Dermis microvascular lymphatic vessel endothelial cell (primary cell): ENCODE measurements at places on chromosomes 5 and 9. TPM values are rescaled to one million over a fixed set of nuclear protein-coding genes. Genes with fewer than 3 reads are reported as not detected.

GRCh38 chr5:44797841-44798240, 10.9 kb upstream of the MRPS30 start:
- DNase-seq, result no peak

- no peak for DNase-seq
Observed at GRCh38 chr9:123269281-123269680, 895 bp upstream of the STRBP start.

DNA sequence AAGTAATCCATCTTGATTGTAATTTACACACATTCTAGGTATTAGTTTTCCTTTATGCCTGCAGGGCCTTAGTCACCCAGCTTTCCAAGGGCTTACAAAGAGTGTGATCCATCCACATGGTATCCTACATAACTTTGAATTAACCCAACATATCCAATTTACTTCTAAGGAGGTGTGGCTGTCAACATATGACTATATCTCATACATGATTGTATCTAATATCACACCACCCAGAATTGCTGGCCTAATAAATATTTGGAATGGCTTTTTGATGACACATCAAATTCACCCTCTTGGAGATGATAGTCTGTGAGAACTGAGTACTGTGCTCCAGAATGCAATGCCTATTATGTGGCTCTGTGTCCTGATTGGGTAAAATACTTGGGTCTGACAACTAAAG, 363.3 kb upstream of the GRIN3A start:
- no peak for DNase-seq

- DNase-seq, result no peak
Observed at GRCh38 chr9:4180907-4181605, 118.8 kb downstream of the GLIS3 start.

DNA sequence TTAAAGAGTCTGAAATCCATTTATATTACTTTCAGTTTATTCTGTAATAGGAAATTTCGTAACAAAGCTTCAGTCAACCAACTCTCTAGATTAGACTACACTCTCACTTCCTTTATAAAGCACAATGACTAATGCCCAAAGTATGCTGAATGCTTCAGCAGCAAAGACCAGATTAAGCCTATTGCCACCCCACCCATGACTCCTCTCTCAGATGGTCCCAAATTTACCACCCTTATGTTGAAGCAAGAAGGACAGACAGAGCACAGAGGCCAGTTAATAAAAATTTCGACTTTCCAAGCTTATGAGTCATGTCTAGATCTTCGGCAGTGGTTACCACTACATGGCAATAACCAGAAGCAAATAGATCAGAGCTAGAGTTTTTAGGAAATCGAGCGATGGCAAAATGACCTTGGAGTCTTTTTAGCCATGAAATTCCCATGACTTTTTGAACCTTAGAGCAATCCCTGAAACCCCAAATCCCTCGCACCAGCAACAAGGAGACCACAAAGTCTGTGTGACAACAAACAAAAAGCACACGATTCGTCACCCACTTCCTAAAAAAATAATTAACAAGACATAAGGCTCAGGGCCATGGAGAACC, 287.8 kb upstream of the RASA1 start:
- DNase-seq, result peak; percentile 45

The TAF11L5 gene
- total RNA-seq, result not detected in 2 replicates
